A549 treated with RU486 at 1 μM for 4 hours (cell line): ENCODE measurements at places on chromosomes 7 and 10. TPM values are rescaled to one million over a fixed set of nuclear protein-coding genes. Genes with fewer than 3 reads are reported as not detected.

The GRK5 gene
- 11.1 to 13.2 TPM (median 11.8 TPM) in 5 replicates for total RNA-seq

The C10orf90 gene
- total RNA-seq = 2.7 to 3.8 TPM (median 3.7 TPM) in 5 replicates

The TRPV6 gene
- not detected in 5 replicates for total RNA-seq

The ZNHIT1 gene
- 66.8 to 107 TPM (median 93.2 TPM) in 5 replicates for total RNA-seq

The CRYGN gene
- total RNA-seq = not detected in 5 replicates

The UTF1 gene
- 0.08 to 0.16 TPM (median 0.16 TPM) in 3 of 5 replicates, not detected in the others for total RNA-seq

The SLC13A1 gene
- not detected in 5 replicates for total RNA-seq

The PAX4 gene
- total RNA-seq = not detected in 5 replicates

The BAG3 gene
- total RNA-seq = 105 to 157 TPM (median 141 TPM) in 5 replicates

The MYPN gene
- total RNA-seq = 2.3 to 3.3 TPM (median 2.5 TPM) in 5 replicates

The LRMDA gene
- total RNA-seq = 3.1 to 6.5 TPM (median 4.6 TPM) in 5 replicates

The CBLL1 gene
- 29.3 to 56.7 TPM (median 35.3 TPM) in 5 replicates for total RNA-seq

The PKD1L1 gene
- total RNA-seq = 0.05 to 0.62 TPM (median 0.10 TPM) in 5 replicates

The KIAA1549 gene
- total RNA-seq = 5.7 to 8.2 TPM (median 7.2 TPM) in 5 replicates

The AKR1D1 gene
- not detected in 5 replicates for total RNA-seq

The MBL2 gene
- not detected in 5 replicates for total RNA-seq

The AKR1C4 gene
- total RNA-seq = 0.10 to 0.41 TPM (median 0.30 TPM) in 5 replicates

The CTBP2 gene
- 90.3 to 108 TPM (median 106 TPM) in 5 replicates for total RNA-seq

The STEAP1 gene
- total RNA-seq = 9.8 to 17.7 TPM (median 13.9 TPM) in 5 replicates

The SLC26A3 gene
- not detected in 5 replicates for total RNA-seq

The SRI gene
- 119 to 160 TPM (median 148 TPM) in 5 replicates for total RNA-seq
